ENCODE measurements at places on chromosomes 12 and 14.

GRCh38 chr12:113990250-113991223 is 24.4 kb upstream of the RBM19 start:
- DNase-seq = no peak

- no peak for DNase-seq
These were observed at the start of gene GNB3 for GRCh38 chr12:6840761-6841515. Gene GNB3, plus strand, starts transcription at chr12:6840925. Its CDS starts 363 bp downstream, at chr12:6841288.

DNA sequence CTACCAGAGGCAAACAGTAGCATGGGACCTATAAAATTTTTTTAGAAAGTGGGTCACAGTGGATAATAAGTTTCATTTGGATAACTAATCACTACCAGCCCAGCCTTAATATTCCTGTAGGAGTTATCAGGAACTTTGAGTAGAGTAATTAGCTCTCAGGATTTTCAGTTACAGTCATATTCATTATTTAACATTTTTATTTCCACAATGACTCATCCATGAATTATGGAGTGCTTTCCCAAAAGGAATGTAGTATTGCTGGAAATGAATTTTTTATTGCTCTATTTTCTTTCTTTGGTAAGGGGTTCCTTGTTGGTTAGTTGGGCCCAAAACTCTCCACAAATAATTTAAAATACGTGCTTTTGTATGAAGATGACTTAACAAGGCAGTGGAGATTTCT is 53.7 kb downstream of the ERC1 start:
- DNase-seq = peak; percentile 21

GRCh38 chr12:19273482-19274330 is 144.2 kb downstream of the PLEKHA5 start:
- DNase-seq = peak; percentile 47

GRCh38 chr14:97942921-97943320 is 1145.7 kb downstream of the VRK1 start:
- DNase-seq = no peak

All from umbilical cord (tissue), 2 donors.